Suppressor macrophage treated with lipopolysaccharide for 1 hour (primary cell): ENCODE measurements at places on chromosomes 6 and 20.

DNA sequence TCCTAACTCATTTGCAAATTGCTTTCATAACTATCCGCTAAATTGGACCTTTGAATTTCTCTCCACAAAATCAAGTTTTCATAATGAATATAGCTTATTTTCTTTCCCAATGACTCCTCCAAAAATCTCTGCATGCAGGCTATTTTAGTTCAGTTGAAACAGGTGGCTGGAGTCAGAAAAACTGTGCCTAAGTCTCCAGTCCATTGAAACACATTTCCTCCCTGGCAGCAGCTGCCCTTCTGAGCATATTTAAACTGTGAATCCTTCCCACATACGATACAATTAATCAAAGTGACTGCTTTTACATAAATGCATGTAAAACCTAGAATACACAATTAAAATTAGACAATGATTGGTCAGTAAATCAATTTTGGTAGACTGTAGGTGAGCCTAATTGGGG is 344.6 kb upstream of the MARCKS start:
- DNase-seq = no peak

GRCh38 chr6:121451250-121451649 is 15.8 kb downstream of the GJA1 start:
- no peak for DNase-seq

GRCh38 chr20:60057866-60058807 is 99.9 kb downstream of the CDH26 start:
- peak; percentile 56 for DNase-seq

GRCh38 chr6:83860782-83861495 is 1.4 kb downstream of the CYB5R4 start:
- DNase-seq = peak; percentile 18

- DNase-seq = no peak
Observed at GRCh38 chr20:60063739-60064380, 105.6 kb downstream of the CDH26 start.

GRCh38 chr6:10759884-10760329 is 12.3 kb downstream of the TMEM14B start:
- DNase-seq = no peak

DNA sequence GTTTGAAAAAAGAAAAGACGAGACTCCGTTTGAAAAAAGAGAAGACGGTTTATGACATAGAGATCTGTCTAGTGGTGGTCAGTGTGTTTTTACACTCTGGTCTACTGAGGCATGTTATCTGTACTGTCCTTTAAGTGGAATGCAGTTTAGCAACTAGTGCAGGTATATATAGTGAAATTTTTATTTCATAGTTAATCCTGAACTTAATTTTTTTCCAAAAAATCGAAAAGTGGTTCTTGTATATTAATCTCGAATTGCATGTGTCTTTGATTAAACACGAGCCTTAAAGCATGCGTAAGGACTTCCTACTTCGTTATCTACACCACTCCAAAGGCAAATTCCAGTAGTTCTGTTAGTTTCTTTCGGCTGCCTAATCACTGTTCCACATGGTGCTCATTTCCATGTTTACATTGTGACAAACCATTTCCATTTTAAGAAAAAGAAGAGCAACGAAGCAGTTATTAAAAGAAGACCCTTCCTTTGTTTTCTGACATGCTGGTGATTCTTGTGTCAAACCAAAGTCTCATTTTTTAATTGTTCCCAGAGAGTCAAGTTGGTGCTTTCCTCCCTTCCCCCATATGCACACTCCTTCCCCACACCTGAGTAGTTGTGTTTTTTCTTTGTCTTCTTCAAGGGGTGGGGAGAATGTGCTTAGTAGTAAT is 2.3 kb downstream of the SNX9 start:
- no peak for DNase-seq

DNA sequence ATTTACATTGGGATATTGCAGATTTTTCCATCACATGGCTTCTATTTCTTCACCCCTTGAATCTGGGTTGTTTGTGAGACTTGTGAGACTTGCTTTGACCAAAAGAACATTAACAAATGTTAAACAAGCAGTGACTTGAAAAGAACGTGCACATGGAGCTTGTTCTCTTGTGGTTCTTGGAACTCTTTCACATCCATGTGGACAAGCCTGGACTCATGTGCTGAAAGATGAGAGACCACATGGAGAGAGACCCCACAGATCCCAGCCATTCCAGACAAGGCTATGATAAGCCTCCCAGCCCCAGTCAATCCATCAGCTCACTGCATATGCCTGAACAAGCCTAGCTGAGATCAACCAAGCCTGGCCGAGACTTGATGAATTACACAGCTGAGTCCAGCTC is 1365.7 kb upstream of the GJE1 start:
- no peak for DNase-seq

DNA sequence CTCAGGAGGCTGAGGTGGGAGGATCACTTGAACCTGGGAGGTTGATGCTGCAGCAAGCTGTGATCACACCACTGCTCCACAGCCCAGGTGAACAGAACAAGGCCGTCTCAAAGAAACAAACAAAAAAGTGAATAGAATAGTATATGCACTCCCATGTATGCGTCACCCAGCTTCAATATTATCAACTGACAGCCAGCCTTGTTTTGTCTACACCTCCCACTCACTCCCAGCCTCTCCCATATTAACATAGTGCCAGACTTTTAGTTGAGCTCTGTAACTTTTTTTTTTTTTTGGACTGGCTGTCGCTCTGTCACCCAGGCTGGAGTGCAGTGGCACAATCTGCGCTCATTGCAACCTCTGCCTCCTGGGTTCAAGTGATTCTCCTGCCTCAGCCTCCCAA is 18.1 kb upstream of the ILRUN start:
- DNase-seq = no peak
